ENCODE measurements at places on chromosomes 1 and 21.

- DNase-seq, result no peak
Observed at GRCh38 chr1:81232420-81232819, 568.3 kb upstream of the ADGRL2 start.

GRCh38 chr1:21845646-21846641, 33.9 kb downstream of the LDLRAD2 start:
- no peak for DNase-seq

GRCh38 chr1:170657275-170657853, 6.6 kb upstream of the PRRX1 start:
- no peak for DNase-seq

DNA sequence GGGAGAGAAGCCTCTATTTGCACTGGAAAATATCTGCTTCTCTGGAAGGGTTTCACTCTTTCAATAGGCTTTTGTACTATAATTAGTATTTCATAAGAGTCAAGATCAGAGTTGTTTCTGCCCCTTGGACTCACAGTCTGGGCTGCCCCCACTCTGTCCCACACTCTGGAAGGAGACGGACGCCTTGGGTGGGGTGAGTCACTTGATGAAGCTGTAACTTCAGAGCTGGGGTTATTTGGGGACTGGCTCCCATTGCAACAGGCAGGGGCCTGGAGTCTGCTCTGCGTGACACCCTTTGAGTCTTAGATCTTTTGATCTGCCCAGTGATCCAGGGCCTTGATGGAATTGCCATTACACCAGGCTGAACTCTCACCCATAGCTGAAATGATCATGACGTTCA, 4.0 kb upstream of the KCNA10 start:
- no peak for DNase-seq

GRCh38 chr21:36415375-36415774, 30.2 kb downstream of the CHAF1B start:
- no peak for DNase-seq

- no peak for DNase-seq
Observed at GRCh38 chr21:44894687-44895302, 21.3 kb upstream of the PTTG1IP start.

- DNase-seq, result no peak
Observed at GRCh38 chr1:235011064-235011598, 117.5 kb downstream of the TOMM20 start.

- DNase-seq, result no peak
Observed at GRCh38 chr1:89919174-89919573, 75.7 kb upstream of the ZNF326 start.

DNA sequence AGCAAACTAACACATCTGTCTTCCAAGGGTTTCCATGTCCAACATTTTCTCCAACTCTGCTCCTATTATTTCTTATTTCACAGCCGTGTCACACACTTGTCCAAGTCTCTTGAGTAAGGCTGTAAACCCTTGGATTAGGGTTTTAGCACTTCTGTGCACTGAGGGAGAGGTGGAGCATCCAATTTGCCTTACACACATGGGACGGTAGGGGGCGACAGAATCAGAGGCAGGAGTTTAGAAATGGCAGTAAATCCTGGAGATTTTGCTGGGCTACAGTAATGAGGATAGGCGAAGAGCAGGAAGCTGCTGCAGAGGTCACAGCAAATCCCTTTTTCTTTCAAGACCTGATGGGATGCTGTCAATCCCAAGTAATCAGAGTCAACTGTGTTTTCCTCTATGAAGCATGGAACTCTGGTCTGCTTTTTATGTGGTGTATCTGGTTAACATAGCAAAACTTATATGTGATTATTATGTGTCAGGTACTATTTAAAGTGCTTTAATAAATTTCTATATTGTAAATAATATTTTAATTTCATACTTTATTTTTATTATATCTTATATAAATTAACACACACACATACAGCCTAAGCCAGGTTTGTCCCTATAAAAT, 15.4 kb upstream of the LCE5A start:
- no peak for DNase-seq

DNA sequence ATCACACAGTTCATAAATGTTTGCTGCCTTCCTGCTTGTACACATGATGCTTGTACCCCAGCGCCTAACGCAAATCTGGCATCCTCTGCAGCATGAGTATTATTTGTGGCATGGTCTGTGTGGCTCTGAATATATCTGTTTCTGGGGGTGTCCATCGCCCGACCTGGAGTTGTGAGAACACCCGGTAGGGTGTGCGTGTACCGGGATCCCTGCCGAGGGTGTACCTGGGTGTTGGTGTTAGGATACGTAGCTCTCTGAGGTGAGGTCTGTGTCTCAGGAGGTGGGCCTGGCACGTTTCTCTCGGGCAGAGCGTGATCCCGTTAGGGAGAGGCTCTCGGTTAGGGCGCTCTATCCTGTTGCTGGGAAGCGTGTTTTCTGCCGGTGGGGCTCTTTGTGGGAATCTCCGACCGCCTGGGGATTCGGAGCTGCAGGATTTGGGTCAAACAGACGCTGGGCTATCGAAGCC, 10.4 kb upstream of the CDC20 start:
- DNase-seq, result no peak

Data from bone marrow (tissue), 2 donors.